A549 treated with Hydrocortisone at 1 μM for 4 hours (cell line): ENCODE measurements at places on chromosomes 6 and 20. TPM values are rescaled to one million over a fixed set of nuclear protein-coding genes. Genes with fewer than 3 reads are reported as not detected.

CEP43 gene
- total RNA-seq: 8.8 to 9.9 TPM (median 9.2 TPM) in 5 replicates

HLA-DOA gene
- 0.06 TPM in 1 of 5 replicates, not detected in the others for total RNA-seq

TFAP2A gene
- 9.1 to 10.4 TPM (median 9.5 TPM) in 5 replicates for total RNA-seq

RBM24 gene
- 6.1 to 7.7 TPM (median 6.4 TPM) in 5 replicates for total RNA-seq

TP53TG5 gene
- total RNA-seq: not detected in 5 replicates

GCLC gene
- 84.5 to 103 TPM (median 99.0 TPM) in 5 replicates for total RNA-seq

PARD6B gene
- 2.7 to 3.9 TPM (median 3.4 TPM) in 5 replicates for total RNA-seq

C2 gene
- 0.17 to 0.46 TPM (median 0.38 TPM) in 5 replicates for total RNA-seq

MOG gene
- total RNA-seq: not detected in 5 replicates

MYT1 gene
- 0.08 to 0.35 TPM (median 0.15 TPM) in 5 replicates for total RNA-seq

UBD gene
- 0.31 to 0.97 TPM (median 0.61 TPM) in 5 replicates for total RNA-seq

OTOR gene
- total RNA-seq: not detected in 5 replicates

UBE2C gene
- total RNA-seq: 205 to 246 TPM (median 237 TPM) in 5 replicates

FLRT3 gene
- 1.9 to 3.7 TPM (median 2.0 TPM) in 5 replicates for total RNA-seq

ANKRD66 gene
- not detected in 5 replicates for total RNA-seq

PCMT1 gene
- total RNA-seq: 85.6 to 102 TPM (median 89.5 TPM) in 5 replicates

TFAP2C gene
- total RNA-seq: 11.2 to 14.7 TPM (median 13.3 TPM) in 5 replicates

TAAR8 gene
- total RNA-seq: not detected in 5 replicates

EMILIN3 gene
- total RNA-seq: 0.40 to 0.54 TPM (median 0.44 TPM) in 5 replicates

DAAM2 gene
- 0.09 to 0.52 TPM (median 0.13 TPM) in 5 replicates for total RNA-seq

ZNF343 gene
- total RNA-seq: 12.2 to 18.7 TPM (median 12.8 TPM) in 5 replicates
